ENCODE measurements at places on chromosomes 3 and 15.

DNA sequence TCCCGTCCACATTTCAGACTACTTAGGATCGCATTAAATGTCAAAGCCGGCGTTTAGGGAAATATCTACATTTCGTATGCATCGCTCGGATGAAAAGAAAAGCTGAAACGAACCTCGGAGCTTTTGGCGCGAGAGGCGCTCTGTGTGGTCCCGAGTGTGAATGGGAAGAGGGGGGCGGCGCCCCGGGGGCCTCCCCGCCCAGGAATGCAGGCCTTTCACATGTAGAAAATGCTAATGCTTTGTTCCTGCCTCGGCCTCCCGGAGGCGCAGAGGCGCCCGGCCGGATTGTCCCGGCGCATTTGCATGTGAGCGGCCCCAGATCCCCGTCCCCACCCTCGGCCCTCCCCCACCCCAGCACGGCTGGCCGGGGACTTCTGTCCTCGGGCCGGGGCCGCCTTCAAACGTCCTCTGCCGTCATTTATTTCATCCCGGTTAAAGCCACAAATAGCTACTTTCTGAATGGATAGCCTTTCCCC is 37.0 kb upstream of the TRIM71 start:
- DNase-seq = peak; percentile 68

DNA sequence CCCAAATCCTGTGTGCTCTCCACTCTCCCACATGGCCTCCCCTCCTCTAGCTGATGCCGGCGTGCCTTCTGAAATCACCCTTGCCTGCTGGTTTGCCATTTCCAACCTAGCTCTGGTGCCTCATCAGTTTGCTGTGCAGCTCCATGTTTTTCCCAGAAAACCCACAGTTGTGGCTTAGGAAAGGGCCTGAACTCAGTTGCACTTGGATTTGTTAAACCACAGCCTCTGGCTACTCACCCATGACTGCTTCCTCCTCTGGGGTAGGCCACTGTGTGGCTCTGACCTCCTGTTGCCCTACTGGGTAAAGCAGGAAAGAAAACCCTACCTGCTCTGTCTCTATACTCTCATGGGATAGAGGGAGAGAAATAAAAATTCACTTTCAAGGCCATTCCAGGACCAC is 97.3 kb downstream of the DAPK2 start:
- no peak for DNase-seq

GRCh38 chr3:197380786-197381185 is 82.4 kb upstream of the DLG1 start:
- DNase-seq = no peak

- DNase-seq = no peak
These were observed 151.4 kb downstream of the RPLP1 start for GRCh38 chr15:69604072-69604411.

- DNase-seq = no peak
These were observed 672.3 kb downstream of the FHIT start for GRCh38 chr3:60578936-60579335.

Measured in left forelimb (tissue), 1 donor.